ENCODE measurements at places on chromosomes 7 and 10.

GRCh38 chr10:104488439-104488832 is 134.8 kb downstream of the CFAP58 start:
- no peak for DNase-seq

DNA sequence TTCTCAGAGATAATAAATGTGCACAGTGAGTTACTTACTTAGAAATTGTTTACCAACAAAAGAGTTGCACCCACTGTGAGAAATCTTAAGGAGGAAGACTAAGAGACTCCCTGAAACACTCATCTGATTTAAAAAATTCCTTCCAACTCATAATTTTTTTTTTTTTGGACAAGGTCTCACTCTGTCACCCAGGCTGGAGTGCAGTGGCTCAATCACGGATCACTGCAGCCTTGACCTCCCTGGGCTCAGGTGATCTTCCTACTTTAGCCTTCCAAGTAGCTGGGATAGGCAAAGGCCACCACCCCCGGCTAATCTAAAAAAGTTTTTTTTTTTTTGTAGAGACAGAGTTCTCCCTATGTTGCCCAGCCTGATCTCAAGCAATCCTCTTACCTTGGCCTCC is 36.0 kb downstream of the MALSU1 start:
- DNase-seq, result no peak

GRCh38 chr7:137753948-137754851 is 92.6 kb downstream of the DGKI start:
- DNase-seq, result no peak

- peak; percentile 76 for DNase-seq
Observed at GRCh38 chr10:44981172-44982113, 2.8 kb upstream of the DEPP1 start.

GRCh38 chr7:129252128-129252527 is 27.3 kb downstream of the AHCYL2 start:
- no peak for DNase-seq

GRCh38 chr10:71799112-71799511 is 25.8 kb upstream of the VSIR start:
- DNase-seq, result no peak

GRCh38 chr10:26214004-26214403 is 2.6 kb upstream of the GAD2 start:
- DNase-seq, result no peak

- no peak for DNase-seq
Observed at GRCh38 chr7:106223156-106223555, 61.6 kb downstream of the NAMPT start.

- no peak for DNase-seq
Observed at GRCh38 chr10:119694608-119695007, 31.2 kb upstream of the INPP5F start.

DNA sequence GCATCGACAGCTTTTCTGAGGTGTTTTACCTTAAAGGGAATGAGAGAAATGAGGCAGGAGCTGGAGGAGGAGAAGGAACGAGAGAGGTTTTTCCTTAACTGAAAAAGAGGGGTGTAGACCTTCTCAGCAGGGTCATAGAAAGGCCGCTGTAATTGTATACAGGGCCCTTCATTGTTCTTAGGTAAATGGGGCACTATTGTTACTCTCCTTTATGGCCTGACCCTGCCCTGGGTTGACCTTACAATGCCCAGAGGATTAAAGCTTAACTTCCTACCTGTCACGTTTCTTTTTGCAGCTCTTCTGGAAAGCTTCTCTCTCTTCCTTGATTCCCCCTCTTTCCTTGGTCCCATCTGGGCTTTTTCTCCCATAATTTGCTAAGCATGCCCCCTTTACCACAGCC is 13.7 kb upstream of the PDLIM1 start:
- no peak for DNase-seq

DNA sequence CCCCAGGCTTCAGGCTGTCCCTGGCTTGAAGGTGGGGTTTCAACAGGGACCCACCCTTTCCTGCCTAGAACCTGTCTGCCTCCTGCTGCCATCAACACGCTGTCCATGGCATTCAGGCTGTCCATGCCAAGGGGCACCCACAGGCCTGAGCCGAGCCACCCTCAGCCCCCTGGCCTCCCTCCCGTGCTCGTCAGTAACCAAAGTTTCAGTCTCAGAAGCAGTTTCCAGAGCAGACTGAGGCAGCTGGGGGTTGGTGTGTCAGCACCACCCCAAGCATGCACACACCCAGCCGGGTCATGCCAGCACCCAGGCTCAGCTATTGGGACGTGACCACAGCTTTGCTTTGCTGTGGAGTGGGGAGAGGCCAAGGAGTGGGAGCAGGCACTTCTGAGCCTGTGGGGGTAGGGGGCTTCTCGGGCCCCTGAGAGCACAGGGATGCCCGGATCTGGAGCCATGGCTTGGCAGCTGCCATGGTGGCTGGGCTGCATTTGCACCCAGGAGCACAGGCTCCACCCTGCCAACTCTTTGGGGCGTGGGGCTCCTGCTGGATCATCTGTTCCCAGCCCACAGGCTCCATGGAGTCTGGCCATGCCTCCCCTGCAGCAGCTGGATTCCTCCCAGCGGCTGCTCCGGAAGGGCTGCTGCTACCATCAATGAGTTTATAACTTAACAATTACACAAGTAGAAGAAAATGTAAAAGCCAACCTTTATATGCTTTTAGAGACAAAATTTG is 314.5 kb upstream of the SEMA3C start:
- DNase-seq, result no peak

DNA sequence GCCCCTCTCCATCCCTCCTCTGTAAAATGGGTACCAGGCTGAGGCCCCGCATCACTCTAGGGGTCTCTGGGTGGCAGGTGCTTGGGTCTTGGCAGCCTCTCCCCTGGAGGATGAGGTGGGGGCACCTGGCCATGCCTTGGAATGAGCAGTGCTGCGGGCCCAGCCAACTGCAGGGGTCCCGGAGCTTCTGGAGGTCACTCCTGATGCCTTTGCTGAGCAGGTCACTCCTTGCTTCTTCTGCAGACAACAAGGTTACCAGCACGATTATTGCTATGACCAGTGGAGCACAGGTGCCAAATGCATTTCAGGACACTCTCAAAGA is 22.4 kb upstream of the ZNF488 start:
- no peak for DNase-seq

- DNase-seq, result no peak
Observed at GRCh38 chr7:2518737-2519118, 846 bp upstream of the LFNG start.

GRCh38 chr7:538764-539685 is 19.4 kb upstream of the PDGFA start:
- DNase-seq, result no peak

GRCh38 chr10:3893901-3894563 is 109.0 kb upstream of the KLF6 start:
- no peak for DNase-seq

DNA sequence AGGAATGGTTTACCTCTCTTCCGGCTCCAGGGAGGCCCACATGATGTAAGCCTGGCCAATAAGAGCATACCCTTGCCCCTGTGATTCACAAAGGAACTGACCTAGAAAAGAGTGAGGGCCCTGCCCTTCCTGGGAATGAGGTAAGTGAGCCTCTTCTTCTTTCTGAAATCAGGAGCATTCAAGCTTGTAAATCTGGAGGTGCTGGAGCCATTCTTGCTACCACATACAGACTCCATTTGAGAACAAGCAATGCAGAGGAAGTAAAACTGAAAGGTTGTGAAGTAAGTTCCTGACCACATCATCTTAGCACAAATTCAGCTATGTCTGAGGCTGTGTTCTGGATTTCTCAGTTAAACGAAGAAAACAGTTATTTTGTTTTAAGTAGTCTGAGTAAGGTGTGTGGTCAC is 132.2 kb downstream of the CD36 start:
- DNase-seq, result no peak

DNA sequence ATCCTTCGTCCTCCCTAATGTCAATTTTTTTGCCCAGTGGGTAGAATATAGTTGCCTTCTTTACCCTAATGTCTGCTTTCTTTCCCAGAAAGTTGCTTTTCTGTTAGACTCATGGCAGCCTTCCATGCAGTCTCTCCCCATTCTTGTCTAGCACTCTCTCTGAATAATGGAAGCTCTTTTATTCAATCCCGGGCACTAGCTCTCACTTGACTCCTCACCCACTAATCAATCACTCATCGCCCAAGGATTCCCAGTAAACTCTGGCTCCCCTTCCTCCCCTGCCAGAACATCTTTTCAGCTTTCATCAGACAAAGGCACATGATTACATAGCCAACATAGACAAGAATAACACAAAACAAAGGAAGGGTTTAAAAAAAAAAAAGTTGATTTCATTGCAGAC is 100.2 kb upstream of the RELN start:
- no peak for DNase-seq

- no peak for DNase-seq
Observed at GRCh38 chr10:72274730-72275350, 1.1 kb downstream of the DDIT4 start.

DNA sequence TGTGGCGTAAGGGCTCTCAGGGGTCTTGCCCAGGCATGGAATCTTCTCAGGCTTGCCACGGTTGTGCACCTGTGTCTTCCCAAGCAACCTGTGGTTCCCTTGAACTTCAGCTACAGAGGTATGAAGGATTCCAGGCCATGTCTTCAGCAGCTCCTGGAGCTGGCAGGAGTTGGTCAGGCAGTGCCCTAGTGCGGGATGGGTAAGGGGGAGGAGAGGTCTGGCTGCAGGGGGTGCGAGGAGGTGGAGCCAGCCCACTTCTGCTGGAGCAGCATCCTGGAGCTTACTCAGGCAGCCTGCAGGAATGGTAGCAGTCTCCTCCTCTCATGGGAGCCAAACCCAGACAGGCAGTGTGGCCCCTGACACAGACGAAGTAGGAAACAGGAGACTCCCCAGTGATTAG is 3.8 kb upstream of the TRIL start:
- no peak for DNase-seq

- DNase-seq, result no peak
Observed at GRCh38 chr10:126470991-126471390, 82.7 kb upstream of the ADAM12 start.

DNA sequence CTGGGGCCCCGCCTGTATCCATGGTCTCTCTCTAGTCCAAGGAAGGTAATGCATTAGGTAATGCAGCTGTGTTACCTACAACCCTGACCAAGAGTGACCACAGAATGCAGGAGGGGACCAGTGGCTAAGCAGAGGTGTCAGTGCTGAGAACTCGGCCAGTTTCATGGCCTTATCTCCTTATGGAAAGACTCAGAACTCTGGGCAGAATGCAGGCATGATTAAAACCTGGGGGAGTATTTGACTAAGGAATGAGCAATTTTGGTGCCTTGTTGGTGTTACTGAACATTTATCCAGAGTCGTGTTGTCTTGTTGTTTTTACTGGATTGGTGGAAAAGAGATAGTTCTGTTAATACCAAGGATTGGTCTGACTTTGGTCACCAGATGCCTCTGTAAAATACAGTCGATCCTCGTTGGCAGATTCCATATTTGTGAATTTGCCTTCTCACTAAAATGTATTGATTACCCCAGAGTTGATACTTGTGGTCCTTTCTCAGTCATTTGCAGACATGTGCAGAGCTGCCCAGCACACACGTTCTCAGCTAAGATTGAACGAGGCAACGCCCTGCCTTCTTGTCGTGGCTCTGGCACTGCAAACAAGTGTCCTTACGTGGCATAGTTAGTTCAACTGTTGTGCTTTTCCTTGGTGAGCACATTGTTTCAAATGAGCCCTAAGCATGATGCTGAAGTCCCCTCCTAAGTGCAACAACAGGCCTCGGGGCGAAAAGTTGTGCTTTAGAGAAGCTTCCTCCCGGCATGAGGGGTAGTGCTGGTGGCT is 135.7 kb upstream of the BTBD16 start:
- no peak for DNase-seq

GRCh38 chr7:55521512-55521911 is 50.8 kb downstream of the VOPP1 start:
- no peak for DNase-seq
